ENCODE measurements at places on chromosomes 2 and 18.

DNA sequence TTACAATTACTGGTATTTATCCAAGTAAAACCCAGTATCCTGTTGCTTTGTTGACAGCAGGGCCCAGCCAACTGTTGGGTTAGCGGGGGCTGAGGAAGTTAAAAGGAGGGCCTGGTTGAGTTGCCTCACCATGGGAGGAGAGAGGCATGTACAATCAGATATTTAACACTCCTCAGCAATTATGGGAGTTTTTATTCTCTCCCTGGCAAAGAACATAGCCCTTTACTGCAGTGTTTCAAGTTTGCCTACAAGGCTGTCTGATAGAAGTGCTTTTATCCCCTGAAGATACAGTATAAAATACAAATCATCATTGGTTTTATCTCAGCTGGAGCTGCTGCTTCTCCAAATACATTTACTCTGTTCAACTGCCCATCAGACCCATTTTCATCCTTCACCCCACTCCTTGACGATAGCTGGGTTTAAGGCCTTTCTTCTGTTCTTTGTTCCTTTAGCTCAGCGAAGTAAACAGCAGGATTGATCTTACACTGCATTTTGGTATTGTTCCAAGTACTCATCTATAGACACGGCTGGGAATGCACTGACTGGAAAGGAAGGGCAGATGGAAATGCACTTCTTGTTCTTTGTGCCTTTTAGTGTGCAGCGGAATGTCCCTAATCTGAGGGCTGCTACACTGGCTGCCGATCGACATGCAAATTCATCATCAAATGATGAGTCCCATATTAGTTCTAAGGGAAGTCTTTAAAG lies 402.5 kb upstream of the SPRED2 start:
- no peak for DNase-seq

DNA sequence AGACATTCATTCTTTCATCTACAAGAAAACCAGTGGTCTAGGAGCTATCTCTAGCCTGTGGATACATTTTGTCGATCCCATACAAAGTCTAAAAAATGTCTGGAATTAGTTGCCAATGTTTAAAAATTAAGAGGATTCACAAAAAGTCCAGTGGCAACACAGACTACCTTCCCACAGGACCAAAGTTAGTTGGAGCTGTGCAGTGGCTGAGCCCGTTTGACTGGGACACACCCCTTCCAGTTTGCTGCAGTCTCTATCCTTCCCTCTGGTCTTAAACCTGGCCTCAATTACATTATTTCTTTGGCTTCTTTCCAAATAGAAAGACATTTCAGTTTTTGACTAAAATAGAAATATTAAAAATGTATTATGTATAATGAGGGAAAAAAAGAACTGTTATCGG lies 18.6 kb downstream of the SLC16A14 start:
- DNase-seq = no peak

DNA sequence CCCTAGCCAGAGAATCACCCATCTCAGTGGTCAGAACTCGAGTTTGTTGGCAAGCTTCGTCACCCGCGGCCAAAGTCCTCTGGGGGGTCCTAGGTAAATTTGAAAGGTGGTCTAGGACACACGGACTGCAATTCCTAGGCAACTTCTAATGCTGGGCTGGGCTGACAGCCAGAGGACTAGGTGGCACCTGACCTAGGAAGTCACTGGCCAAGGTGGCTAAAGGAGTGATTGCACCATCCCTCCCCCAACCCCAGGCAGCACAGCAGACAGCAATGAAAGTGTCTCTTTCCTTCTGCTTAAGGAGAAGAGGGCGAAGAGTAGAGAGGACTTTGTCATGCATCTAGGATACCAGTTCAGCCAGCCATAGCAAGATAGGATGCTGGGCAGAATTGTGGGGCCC lies 110.9 kb downstream of the CABYR start:
- DNase-seq = no peak

- DNase-seq = no peak
These were observed 59.5 kb downstream of the IRS1 start for GRCh38 chr2:226740039-226740648.

DNA sequence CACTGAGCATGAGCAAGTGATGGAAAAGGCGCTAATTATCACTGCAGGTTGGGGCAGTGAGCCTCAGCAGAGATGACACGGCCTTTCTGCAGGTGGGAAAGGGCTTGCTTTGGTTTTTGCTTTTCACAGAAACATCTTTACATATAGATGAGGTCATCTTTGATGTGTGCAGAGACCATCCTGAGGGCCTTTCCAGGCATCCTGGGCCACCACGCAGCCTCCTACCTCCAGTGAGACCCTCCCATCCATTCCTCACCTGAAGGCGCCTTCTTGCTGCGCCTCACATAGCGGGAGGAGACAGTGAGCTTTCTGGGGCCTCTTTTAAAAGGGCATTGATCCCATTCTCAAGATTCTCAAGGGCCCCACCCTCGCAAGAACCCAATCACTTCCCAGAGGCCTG lies 235.3 kb upstream of the RAB6C start:
- DNase-seq = no peak

DNA sequence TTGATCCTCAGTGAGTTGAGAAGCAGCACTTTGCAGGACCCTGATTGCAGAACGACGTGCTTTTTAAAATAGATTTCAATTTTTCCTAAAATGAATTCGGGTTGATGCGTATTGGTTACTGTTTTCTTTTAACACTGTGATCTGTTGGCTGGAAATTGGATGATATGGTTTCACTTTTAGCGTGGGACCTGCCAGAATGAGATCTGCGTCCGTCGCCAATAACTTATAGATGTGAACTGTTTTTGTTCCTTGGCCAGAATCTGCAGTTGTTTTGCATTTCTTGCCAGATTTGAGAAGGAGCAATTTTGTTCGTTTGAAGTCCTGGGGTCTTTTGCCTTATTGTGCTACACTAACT lies 703 bp downstream of the UGGT1 start:
- DNase-seq = no peak

GRCh38 chr2:57444752-57445430 lies 601.7 kb upstream of the VRK2 start:
- DNase-seq = peak; percentile 48

GRCh38 chr2:72236445-72237067 lies 88.9 kb upstream of the CYP26B1 start:
- peak; percentile 78 for DNase-seq

DNA sequence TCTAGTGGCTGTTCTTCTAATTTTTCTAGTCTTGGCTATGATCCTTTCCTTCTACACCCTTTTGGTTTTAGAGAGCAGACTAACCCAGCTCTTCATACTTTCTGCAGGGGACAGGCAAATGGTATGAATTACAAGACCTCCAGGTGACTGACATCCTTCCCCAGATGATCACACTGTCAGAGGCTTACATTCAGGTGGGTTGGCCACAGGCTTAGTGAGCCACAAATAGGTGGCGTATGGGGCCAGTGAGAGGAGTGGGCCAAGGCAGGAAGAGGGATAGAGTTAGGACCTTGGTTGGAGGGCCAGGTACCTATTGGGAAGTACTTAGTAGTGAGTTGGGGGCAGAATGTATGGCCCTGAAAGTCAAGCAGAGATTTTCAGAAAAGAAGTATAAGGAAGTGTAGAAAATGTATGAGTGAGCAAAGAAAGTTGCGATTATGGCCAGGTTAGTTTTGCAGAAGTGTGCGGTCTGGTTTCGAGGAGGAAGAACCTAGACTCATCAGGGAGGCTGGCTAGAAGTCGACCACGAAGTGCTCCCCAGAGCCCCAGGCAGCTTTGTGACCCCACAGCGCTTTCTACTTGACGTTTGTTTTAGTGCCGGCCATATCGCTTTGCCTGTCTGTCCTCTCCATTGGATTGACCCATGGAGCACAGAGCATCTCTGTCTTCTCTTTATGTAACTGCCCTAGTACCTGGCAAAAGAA lies 20.0 kb downstream of the SFTPB start:
- DNase-seq = no peak

DNA sequence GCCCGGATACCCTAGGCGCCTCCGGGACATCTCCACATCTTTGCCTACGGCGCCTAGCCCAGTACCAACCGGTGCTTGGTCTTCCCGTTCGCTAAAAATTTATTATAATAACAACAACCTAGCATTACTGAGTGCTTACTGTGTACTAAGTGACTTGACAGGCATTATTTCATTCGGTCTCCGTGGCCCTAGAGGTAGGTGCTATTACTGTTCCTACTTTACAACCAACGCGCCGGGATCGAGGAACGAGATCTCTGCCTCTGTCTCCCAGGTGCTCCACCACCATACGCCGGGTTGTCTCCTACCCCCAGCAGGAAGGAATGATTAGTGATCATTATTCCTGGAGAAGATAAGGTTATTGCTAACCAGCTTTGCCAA lies 657 bp upstream of the BIN1 start:
- no peak for DNase-seq

GRCh38 chr2:65608916-65609315 lies 176.5 kb upstream of the SPRED2 start:
- no peak for DNase-seq

- no peak for DNase-seq
These were observed 59.0 kb downstream of the BARD1 start for GRCh38 chr2:214750529-214750928.

GRCh38 chr2:182650704-182651103 lies 65.4 kb upstream of the DNAJC10 start:
- DNase-seq = peak; percentile 81

DNA sequence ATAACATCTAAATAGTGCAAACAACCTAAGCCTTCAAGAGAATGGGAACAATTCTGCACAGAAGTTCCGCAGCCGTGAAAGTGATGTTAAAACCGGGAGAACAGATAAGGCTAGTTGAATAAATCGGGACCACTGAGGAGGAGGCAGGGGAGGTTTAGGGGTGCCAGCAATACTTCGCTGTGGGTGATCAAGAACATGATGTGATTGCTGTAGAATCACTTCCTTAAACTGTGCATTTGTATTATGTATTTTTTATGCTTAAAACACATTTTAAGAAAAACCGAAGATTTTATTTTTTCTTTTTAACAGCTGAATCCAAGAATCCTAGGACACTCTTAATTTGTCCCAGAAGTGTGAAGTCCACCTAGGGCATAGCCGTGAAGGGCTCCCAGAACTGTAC lies 33.6 kb downstream of the TTC32 start:
- no peak for DNase-seq

DNA sequence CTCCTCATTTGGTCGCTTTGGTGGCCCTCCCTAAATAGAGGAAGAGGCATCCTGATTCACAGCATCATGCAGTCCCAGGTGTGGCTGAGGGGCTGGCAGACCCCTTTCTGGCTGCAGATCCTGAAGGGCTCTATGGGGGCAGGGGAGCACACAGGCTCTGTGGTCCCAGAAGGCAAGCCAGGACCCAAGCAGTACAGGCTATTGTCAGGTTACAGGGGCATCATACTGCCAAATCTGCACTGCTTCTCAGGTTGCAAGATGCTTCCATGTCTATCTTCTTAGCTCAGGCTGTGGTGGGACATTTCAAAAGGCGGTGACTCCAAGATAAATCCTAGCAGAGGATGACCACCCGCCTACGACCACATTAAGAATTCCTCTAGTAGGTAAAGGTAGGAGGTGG lies 54.3 kb downstream of the TTC32 start:
- DNase-seq = no peak

GRCh38 chr2:51258301-51258700 lies 226.4 kb upstream of the NRXN1 start:
- no peak for DNase-seq

GRCh38 chr2:28279371-28279770 lies 113.3 kb upstream of the FOSL2 start:
- no peak for DNase-seq

- DNase-seq = peak; percentile 83
These were observed 11.2 kb downstream of the NABP1 start for GRCh38 chr2:191688934-191689695.

GRCh38 chr2:221551864-221552263 lies 20.2 kb downstream of the EPHA4 start:
- no peak for DNase-seq

DNA sequence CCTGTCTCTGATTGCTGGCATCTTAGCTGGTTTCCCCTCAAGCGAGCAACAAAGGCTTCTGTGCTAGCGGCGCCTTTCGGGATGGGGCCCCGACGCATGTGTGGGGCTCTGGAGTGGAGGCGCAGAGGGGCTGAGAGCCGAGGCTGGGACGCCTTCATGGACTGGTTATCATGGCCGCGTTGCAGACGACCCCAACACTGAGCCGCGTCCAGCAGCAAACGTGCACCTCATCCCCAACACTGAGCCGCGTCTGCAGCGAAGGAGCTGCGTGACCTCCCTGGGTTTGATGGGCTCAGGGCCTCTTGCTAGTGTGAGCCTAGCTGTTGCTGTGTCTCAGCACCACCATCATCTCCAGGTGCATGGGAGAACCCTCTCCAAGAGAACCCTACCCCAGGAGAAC lies 123.7 kb upstream of the CTDP1 start:
- DNase-seq = no peak

DNA sequence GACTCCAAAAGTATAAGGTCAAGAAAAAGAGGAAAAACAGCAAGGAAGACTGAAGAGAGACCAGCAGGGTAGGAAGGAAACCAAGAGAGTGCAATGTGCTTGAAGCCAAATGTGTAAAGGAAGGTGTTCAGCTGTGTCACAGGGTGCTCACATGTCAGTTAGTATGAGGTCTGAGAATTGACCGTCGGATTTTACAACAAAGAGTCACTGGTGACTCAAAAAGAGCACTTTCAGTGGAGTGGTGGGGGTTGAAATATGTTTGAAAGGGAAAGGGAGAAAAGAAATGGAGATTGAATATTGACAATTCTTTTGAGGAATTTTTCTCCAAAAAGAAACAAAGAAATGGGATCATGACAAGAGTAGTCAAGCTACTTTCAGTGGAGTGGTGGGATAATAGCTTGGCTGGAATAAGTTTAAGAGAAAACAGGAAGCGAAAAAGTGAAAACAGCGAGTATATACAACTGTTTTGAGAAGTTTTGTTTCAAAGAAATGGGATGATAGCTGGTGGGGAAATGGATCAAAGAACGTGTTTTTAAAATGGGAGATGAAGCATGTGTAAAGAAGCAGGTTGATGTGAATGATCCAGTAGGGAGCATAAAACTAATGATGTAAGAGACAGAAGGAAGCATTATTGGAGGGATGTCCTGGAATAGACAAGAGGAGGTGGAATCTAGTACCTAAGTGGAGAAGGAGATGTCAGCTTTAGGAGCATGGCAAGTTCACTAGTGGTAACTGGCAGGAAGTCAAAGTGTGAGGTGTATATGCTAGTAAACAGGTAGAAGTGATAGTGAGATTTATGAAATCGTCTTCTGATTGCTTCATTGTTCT lies 3.6 kb upstream of the TSPYL6 start:
- DNase-seq = no peak

DNA sequence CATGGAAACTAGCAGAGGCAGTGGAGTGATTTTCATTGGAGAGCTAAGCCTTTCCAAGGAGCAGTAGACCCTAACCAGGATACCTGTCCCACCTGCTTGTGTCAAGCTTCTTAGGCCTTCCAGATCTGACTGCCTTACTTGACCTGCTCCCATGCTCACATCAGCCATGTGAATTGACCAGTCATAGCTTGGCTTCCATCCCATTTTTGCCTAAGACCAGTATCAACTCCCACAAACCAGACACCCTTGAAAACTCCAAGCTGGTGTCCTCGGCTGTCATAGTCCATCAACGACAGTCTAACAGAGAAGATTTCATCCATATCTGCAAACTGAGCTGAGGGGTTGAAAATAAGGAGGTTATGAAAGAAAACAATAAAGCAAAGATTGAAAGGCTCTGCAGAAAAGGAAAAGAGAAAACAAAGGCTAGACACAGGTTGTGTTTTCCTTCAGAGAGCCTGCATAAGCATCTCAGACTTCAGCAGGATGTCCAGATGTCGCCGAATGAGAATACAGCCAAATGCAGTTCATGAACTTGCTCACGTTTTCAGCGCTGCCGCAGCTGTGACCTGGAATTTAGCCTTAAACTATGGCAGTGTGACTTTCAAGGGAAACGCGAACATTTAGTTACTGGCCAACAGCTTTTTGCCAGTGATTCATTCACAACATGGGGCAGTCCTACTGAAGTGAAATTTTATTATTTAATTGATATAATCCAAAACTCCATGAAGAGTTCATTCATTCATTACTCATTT lies 868.1 kb upstream of the ID2 start:
- no peak for DNase-seq

- DNase-seq = no peak
These were observed 387.5 kb downstream of the CDH2 start for GRCh38 chr18:27789406-27789805.
